ENCODE measurements at places on chromosomes 3 and 15.

- no peak for DNase-seq
These were observed 12.7 kb upstream of the TMCO5A start for GRCh38 chr15:37921527-37922385.

GRCh38 chr3:25294169-25294805 lies 133.8 kb upstream of the RARB start:
- no peak for DNase-seq

DNA sequence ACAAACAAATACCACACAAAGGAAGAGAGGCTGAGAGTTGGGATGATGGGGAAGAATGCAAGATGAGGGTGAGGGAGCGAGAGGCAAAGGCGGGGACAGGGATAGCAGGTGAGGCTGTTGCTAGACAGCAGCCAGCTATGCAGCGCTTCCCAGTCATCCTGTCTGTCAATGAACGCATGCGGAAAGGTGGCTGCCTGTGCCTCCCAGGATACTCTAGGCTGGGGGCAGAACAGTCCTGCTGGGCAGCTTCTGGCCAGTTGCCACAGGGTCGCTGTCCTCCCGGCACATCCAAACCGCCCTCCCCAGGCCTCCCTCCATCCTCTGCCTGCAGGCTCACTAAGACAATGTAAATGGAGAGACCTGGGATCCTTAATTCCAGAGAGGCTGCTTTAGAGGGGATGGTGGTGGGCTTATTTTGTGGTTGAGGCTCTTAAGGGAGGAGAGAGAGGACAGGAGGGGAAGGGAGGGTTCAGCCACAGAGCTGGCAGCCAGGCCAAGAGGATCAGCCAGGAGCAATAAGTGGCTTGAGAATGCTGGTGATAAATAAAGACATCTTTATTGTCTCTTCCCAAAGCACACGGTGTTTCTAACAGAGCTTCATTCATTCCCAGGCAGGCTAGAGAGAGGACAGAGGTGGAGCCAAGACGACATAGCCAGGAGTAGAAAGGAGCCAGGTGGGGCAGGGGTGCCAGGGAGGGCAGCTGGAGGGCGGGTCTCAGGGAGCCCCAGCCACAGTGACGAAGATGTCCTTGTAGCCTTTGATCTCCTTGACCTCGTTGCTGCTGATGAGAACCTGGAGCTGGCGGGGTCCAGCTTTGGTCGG lies 9.2 kb upstream of the TGM5 start:
- no peak for DNase-seq

DNA sequence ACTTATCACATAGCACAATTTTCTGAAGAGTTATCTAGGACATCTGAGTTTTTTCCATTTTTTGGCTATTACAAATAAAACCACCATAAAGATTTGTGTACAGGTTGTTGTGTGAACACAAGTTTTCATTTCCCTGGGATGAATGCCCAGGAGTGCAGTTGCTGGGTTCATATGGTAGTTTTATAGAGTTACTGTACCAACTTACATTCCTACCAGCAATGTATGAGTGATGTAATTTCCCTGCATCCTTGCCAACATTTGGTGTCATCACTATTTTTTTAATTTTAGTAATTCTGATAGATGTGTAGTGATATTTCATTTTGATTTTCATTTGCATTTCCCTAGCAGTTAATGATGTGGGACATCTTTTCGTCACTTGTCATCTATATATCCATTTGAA lies 20.5 kb downstream of the FILIP1L start:
- DNase-seq = no peak

DNA sequence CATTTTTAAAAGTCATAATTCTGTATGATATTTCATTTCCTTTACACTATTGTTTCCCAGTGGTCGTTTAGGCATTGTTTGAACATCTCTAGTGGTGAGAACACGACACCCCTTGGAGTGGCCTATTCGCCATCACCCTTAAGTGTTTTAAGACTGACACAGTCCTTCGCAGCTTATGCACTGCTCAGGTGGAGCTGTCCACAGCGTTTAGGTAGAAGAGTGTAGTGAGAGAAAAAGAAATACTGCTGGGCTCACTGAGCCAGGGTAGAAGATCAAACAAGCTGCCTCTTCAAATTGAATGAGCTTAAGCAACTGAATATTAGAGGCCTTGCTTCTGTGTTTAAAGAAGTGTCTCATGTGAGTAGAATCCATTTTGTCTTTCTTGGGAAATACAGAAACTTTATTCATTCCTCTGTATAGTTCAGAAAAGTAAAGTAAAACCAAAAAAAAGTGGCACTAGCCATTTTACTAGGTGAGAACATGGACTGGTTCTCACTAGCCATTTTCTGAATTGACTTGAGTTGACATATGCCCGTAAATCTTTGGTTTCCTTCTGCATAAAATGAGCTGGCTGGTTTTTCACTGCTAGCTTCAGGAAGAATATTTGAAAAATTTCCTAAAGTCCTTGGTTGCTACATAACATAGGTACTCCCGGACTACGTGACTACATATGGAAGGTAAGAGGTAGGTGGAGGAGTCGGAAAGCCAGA lies 155.9 kb downstream of the P3H2 start:
- DNase-seq = no peak

DNA sequence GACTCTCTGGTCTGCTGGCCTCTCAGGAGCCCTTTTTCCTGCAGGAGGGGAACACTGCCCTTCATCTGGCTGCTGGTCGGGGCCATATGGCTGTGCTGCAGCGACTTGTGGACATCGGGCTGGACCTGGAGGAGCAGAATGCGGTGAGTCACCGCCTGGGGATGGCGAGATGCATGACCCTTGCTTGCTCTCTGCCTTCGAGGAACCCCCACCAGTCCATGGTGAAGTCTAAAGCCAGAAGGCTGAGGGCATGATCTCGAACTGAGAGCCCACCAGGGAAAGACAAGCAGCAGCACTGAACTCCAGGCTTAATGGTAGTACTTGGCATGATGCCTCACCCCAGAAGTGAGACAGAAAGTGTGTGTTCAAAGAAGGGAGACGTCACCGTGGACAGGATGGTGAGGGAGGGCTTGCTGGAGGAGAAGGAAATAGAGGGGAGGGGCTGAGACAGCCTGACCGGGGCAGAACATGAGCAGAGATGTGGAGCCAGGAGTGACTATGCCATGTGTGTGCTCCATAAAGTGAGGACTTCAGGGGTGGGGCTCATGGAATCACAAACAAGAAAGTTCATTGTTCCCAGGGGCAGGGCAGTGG lies 19.2 kb downstream of the ANKDD1A start:
- no peak for DNase-seq

DNA sequence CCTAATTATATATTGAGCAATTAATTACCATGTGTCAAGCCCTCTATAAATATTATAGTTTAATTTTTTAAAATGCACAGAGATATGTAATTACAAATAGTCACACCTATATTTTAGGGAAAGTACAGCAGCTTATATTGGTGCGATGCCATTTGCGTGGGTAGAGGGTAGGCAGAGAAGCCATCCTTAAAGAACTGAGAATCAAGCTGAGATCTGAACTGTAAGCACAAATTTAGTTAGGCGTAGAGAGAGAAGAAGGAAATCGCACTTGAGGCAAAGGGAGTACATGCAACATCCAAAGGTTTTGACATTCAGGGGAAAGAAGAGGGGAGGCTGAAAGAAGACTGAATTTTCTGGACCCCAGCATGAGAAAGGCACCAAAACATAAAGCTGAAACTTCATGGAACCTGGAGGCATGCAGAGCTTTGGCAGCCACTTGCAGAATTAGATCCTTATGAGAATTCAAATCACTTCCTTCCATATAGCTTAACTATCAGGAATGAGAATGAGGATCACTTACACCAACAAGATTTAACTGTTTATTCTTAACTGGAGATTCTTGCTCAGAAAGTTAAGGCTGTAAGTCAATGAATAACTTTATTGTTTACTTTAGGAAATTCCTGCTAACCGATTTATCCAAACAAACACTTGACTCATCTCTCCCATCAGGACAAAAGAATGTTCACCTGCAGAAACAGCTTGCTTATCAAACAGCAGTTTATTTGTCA lies 114.3 kb downstream of the TGFBR2 start:
- DNase-seq = no peak

Measured in stimulated activated CD4-positive, alpha-beta T cell treated with anti-CD3 and anti-CD28 coated beads, Interleukin-1b, Interleukin-23, amount 100 ng/mL, for 1 hour (primary cell).